ENCODE measurements at places on chromosomes 1 and 21. TPM values are rescaled to one million over a fixed set of nuclear protein-coding genes. Genes with fewer than 3 reads are reported as not detected.

GRCh38 chr1:29639741-29640427, 403.6 kb downstream of the PTPRU start:
- no peak for DNase-seq

Gene SYT14
- 0.42 TPM for polyA plus RNA-seq

GRCh38 chr1:228063251-228064191, 19.0 kb upstream of the ARF1 start:
- DNase-seq = no peak

GRCh38 chr1:70397013-70397412, 14.1 kb upstream of the CTH start:
- no peak for DNase-seq

Gene PCAT6
- polyA plus RNA-seq = 5.6 TPM
